ENCODE measurements at places on chromosomes 3 and 15.

- peak; percentile 26 for DNase-seq
Observed at GRCh38 chr15:81336568-81336967, 12.6 kb upstream of the STARD5 start.

DNA sequence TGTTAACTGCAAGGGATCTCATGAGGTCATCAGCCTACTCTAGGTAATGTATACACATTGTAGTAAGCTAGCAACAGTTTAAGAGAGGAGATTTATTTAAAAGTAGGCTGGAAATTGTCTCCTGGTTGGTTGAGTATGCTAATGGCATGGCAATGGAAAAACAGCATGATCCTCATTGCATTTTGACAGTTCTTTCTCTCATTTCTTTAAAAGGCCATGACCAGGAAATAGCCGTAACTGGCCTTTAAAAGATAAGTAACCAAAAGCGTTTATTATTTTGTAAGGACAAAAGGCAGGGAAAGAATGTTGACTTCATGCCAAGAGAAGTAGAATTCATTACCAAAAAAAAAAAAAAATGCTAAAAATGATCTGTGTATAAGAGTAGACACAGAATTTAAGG, 310.3 kb downstream of the FGF12 start:
- DNase-seq = no peak

- DNase-seq = no peak
Observed at GRCh38 chr3:122461806-122462205, 45.9 kb upstream of the WDR5B start.

GRCh38 chr3:186108106-186108940, 566 bp downstream of the ETV5 start:
- peak; percentile 19 for DNase-seq

DNA sequence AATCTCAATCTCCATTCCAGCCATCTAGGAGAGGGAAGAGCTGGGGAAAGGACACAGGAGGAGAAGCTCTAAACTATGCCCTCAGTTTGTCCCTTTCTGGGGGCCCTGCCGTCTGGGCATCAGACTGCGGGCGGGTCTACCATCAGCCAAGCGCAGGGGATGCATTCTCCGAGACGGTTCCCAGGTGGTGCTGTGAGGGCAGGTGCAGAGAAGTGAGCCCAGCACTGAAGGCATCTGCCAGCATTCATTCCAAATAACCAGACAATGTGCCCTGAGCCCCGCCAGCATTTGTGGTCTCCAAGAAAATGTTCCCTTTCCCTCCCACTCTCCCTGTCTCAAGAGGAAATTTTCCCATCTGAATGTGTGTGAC, 265.7 kb downstream of the XXYLT1 start:
- DNase-seq = no peak

GRCh38 chr3:39226106-39226741, 33.8 kb upstream of the XIRP1 start:
- no peak for DNase-seq

GRCh38 chr15:65420975-65421359, 1.8 kb downstream of the IGDCC4 start:
- no peak for DNase-seq

DNA sequence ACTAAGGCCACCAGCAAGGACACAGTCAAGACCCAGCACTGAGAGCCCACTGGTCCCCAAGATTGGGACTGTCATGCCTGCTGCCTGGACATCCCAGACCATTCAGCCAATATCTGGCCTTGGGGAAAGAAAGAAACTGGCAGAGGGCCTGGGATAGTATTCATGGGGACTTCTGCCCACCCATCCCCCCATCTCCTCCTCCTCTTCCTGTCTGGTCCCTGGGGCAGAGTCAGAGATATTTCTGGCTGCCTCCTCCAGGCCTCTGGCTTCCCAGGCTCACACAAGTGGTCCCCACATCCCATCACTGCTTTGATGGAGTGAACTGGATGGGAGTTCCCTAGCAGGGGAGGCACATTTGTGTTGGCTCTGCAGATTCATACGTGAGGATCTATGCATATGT, 4.2 kb upstream of the RASL12 start:
- no peak for DNase-seq

GRCh38 chr3:156253150-156253549, 132.8 kb downstream of the KCNAB1 start:
- DNase-seq = no peak

- no peak for DNase-seq
Observed at GRCh38 chr3:179016979-179017670, 54.5 kb downstream of the ZMAT3 start.

- DNase-seq = no peak
Observed at GRCh38 chr3:126913524-126913923, 69.4 kb upstream of the PLXNA1 start.

DNA sequence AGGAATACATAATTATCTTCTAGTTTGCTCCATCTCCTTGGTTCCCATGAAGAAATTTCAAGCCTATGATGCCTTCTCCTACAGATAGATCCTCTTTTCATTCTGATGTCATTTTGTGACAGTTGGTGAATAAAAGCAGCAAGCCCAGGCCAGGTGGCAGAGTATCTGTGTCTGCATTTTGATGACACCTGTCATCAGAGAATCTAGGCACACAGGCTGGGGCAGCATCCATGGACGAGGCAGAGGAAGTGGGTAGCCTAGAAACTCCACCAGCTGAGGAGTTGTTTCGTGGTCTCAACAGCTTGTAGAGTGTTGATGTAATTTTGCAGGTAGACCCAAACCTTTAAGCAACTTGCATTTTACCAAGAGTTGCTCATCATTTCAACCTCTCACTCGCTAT, 269.8 kb downstream of the FEZF2 start:
- DNase-seq = no peak

DNA sequence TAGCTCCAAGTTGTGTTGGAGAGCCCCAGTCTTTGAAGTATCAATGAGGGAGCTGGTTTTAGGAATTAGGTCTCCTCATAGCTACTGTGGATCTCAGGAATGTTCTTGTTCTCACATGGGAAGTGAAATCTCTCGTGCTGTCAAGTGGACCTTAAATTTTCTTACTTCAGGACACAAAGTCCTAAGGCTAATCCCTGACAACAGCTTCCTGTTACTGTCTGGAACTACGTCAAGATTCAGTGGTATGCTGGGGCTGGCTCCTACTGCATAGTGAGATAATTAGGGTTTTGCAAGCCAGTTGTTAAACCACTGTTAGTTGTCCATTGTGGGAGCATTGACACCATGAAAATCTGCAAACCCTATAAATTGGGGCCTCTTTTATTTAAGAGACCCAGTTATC, 22.8 kb downstream of the MESP1 start:
- DNase-seq = no peak

DNA sequence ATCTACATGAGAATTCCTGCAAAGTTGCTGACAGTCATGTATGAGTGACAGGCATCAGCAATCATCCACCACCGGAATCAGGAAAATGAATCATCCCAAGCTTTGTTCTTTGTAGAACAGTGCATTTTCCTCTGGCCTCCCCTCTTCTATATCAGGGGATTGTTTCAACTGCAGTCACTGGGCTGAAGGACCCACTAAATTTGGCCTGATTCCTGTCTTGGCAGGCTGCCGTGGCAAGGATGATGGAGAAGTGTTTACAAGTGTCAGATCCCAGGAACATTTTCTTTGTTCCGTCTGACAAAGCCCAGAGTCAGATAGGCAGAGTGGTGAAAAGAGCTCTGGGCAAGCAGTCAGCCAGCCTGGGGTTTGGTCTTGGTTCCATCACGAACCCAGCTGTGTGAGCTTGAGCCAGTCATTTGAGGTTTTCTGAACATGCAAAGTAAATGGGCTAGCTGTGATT, 175.1 kb upstream of the TSC22D2 start:
- no peak for DNase-seq

DNA sequence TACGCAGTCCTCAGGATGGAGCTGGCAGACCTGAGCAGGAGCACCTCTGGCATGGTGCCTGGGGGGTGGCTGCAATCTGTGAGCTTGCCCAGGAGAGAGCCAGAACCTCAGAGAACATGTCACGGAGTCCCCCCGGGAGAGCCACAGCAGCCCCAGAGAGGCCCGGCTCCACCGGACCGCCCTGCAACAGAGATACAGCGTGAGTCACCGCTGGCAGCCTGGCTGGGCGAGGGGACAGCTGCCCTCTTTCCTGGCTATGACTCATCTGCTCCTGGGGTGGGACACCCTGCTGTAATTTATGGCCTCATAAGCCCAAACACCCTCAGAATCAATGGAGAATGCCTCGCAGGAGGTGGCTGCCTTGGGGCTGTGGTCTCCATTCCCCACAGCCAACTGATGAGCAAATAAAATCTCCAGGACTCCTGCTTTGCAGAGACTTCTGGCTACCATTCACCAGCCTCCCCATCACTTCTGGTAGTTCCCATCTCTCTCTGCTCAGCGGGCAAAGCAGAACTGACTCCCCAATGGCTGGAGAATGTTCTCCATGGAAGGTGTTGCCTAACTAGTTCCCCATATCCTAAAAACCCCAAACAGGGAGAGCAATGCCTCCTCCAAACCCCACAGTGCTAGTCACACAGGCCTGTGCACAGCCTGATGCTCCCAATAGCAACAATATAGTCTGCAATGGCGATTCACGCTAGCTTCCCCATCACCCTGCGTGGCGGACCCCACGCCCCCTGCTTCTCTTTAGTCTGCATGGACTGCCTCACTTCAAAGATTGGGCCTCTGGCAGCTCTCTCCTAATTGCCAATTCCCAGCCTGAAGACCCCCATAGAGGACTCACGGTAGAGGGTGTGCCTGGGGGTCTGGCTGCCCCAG, 21.6 kb downstream of the ACSBG1 start:
- no peak for DNase-seq

GRCh38 chr3:66267031-66267430, 46.2 kb downstream of the SLC25A26 start:
- DNase-seq = no peak

GRCh38 chr3:63936925-63937324, 24.7 kb upstream of the SCAANT1 start:
- DNase-seq = no peak

GRCh38 chr15:53618461-53618860, 141.0 kb downstream of the WDR72 start:
- no peak for DNase-seq

DNA sequence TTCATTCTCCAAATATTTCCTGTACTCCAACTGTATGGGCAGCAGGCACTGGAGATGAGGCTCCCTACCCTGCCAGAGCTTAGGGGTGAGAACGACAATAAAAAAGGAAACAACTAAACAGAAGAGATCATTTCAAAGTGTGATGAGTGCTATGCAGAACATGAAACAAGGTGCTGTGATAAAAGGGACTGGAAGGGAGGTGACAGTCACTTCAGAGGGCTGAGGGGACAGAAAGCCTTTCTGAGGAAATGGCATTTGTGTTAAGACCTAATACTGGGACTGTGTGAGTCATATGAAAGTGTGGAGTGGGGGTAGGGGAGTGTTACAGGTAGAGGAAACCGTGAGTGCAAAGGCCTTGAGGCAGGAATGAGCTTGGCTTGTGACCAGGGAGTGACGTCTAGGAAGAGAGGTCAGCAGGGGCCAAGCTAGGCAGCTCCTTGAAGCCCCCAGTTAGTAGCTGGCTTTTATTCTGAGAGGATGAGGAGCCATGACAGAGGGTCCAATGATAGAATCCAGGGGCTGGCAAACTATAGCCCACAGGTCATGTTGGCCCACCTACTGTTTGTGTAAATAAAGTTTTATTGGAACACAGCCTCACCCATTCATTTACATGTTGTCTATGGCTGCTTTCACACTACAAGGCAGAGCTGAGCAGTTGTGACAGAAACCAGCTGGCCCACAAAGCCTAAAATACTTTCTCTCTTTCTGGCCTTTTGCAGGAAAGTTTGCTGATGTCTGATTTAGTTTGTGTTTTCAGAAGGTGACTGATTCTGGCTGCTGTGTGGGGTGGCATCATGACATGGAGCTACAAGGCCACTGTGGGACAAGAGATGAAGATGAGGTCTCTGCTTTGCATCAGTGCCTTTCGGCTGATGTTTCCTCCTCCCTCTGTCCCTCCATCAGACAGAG, 56.6 kb downstream of the LSM3 start:
- no peak for DNase-seq

DNA sequence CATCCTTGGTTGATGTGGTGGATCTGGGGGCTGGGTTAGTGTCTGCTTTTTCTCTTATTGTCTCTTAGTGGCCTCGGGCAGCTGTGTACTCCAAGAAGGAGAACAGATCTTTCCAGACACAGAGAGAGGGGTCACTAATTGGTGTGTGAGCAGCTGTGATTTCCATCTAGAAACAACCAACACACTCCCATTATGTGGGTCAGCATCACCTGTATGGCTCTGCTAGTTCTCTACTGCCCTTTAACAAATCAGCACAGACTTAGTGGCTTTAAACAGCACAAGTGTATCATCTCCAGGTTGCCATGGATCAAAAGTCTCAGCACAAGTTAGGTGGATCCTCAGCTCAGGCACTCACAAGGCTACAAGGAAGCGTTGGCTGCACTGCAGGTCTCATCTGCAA, 156.8 kb downstream of the LRTM1 start:
- no peak for DNase-seq

GRCh38 chr3:65811892-65812291, 226.8 kb downstream of the MAGI1 start:
- no peak for DNase-seq

DNA sequence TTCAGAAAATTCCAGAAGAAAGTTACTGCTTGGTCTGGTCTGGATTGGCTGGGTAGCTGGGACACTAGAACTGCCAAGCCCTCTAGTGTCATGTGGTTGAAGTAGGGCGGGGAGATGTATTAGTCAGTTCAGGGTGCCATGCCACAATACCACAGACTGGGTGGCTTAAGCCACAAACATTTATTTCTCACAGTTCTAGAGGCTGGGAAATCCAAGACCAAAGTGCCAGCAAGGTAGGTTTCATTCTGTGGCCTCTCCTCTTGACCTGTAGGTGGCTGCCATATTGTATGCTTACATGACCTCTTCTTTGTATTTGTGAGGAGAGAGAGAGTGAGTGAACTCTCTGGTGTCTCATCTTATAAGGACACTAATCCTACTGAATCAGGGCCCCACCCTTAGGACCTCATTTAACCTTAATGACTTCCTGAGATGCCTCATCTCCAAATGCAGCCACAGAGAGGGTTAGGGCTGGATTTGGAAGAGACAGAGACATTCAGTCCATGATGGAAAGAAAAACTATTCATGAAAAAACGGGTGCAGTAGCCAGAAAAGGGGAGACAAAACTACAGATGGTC, 18.1 kb upstream of the ZSCAN2 start:
- DNase-seq = no peak

DNA sequence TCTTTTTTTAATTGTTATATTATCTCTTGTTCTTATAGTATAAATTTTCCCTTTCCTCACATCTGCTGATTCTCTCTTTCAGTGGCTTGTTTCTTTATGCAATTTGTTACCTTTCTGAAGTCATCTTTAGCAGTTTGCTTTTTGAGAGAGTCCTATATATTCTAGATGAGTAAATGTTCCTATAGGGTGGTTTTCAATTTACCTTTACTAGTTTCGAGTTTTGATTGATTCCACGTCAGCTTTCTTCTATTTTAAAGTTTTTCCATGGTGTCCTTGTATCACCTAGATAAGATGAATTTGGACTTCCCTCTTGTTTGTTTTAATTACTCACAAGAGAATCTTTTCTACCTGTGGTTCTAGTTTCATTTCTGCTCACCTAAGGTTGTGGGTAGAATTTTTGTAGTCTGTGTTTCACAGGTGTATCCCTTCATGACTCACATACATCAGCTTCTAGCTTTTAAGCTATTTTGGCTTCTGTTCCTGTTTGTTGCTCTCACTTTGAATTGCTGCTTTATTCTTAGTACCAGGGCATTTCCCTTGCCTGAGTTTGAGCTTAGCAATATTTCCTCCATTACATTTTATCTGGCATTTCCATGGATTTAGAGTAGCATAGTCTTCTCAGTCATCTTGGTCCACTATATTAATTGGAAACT, 6.4 kb downstream of the TEX9 start:
- no peak for DNase-seq

Measured in inflammatory macrophage (primary cell).